Neuronal stem cell (in vitro differentiated cells): ENCODE measurements at places on chromosomes 1 and 21.

- H3K27ac ChIP-seq: no peak overlapping the region
- H3K36me3 ChIP-seq: no peaks in the 10 kb centered on the region
- H3K4me1 ChIP-seq: peaks cover 21% of the 10 kb centered on the region
- H3K4me3 ChIP-seq: no peak overlapping the region
- DNase-seq: no peak
These were observed 54.8 kb downstream of the CASZ1 start for GRCh38 chr1:10741696-10742095.

- H3K27ac ChIP-seq: no peak overlapping the region
- H3K27me3 ChIP-seq: no peaks in the 10 kb centered on the region
- H3K4me3 ChIP-seq: no peak overlapping the region
- no peak for DNase-seq
- peaks cover 49% of the 10 kb centered on the region for H3K36me3 ChIP-seq
These were observed 114.9 kb downstream of the VPS13D start for GRCh38 chr1:12344596-12345349.

DNA sequence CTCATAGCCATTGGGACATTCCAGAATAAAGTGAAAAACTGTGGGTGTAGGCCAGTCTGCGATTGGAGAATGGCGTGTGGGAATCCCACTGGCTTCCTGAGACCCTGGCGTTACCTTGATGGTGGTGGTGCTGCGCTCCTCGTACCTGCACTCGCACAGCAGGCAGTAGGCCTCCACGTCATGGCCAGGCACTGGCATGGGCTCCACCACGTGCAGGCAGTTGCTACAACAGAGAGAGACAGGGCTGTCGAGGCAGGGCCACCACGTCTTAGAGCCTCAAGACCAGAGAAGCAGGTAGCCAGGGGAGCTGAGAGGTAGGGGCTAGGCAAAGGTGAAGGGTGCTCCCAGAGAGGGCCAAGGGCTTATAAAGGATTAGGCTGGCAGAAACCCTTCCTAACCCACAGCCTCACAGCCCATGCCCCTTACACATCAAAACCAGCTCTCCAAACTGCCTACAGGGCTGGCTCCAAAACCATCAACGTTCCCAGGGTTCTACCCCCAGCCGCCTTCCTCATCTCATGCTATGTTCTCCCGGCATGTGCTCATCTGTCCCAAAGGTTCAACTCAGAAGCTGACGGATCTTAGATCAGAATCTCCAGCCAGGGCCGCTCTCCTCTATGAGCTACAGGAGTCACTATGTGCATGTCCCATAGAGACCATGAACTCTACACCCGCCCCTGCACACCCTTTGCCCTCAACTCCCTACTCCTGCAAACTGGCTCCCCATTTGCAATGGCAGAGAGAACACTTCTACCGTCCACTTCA, 7.5 kb downstream of the TMEM9 start:
- no peak overlapping the region for H3K4me3 ChIP-seq
- H3K27me3 ChIP-seq: no peaks in the 10 kb centered on the region
- no peak overlapping the region for H3K27ac ChIP-seq
- no peak for DNase-seq

DNA sequence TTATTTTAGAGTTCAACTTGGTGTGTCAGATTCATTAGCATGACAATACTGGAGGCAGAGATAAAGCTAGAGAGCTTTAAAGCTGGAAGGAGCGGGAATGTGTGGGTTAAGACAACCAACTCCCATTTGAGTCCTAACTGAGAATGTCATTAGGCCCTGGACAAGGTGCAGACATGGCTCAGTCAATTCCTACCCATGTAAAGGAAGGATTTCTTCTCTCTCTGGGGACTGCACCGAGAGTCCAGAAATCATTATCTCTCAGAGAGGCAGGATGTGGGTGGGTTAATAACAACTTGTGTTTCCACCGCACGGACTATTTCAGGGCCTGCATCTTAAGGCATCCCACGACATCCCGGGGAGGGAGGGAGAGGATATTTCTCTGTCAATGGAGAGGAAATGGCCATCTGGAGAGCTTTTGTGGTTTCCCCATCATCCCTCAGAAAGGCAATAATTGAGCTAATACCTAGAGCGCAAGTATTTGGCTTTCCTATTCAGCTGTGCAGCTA, 46.7 kb upstream of the SARS1 start:
- peak overlapping the region; percentile 11 for H3K4me3 ChIP-seq
- no peaks in the 10 kb centered on the region for H3K27me3 ChIP-seq
- DNase-seq: peak; percentile 9
- H3K36me3 ChIP-seq: no peaks in the 10 kb centered on the region
- peaks cover 6% of the 10 kb centered on the region for H3K4me1 ChIP-seq

GRCh38 chr1:221742555-221743415, 896 bp upstream of the DUSP10 start:
- peak overlapping the region; percentile 49 for H3K27ac ChIP-seq
- no peaks in the 10 kb centered on the region for H3K27me3 ChIP-seq
- no peaks in the 10 kb centered on the region for H3K36me3 ChIP-seq
- peaks cover 9% of the 10 kb centered on the region for H3K4me1 ChIP-seq
- DNase-seq: peak; percentile 78

DNA sequence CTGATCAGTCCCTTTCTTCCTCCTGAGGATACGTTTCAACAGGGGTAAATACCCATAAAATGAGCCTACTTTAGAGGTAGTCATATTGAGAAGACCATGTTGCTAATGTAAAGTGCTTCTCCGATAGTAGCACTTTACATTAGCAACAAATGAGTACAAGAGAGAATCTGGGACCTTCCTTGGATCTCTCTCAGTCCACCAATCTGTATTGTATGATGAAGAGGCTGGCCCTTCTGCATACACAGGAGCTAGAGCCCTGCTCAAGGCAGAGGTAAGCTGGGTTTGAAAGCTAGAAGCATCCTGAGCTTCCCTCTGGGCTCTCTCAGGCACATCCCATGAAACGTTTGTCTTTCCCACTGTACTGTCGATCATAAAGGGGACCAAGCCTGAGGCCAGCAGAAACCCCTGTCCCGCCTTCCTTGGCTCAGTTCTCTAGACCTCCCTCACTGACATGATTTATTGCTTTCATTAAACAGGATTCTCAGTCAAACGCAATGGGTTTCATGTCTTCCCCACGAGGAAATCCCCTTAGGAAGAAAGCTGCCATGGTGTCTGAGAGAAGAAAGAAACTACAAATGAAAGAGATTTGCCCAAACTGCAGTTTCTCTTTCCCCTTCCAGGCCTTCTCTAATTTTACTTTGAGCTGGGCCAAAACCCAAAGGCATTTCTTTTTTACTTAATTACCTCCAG, 62.8 kb upstream of the BCAR3 start:
- DNase-seq: no peak
- no peaks in the 10 kb centered on the region for H3K36me3 ChIP-seq
- H3K4me3 ChIP-seq: no peak overlapping the region
- H3K4me1 ChIP-seq: peaks cover 12% of the 10 kb centered on the region

GRCh38 chr1:156465747-156466365, 34.7 kb downstream of the MEF2D start:
- H3K27me3 ChIP-seq: no peaks in the 10 kb centered on the region
- H3K4me3 ChIP-seq: no peak overlapping the region
- H3K27ac ChIP-seq: no peak overlapping the region
- peaks cover 6% of the 10 kb centered on the region for H3K36me3 ChIP-seq
- H3K4me1 ChIP-seq: no peaks in the 10 kb centered on the region

DNA sequence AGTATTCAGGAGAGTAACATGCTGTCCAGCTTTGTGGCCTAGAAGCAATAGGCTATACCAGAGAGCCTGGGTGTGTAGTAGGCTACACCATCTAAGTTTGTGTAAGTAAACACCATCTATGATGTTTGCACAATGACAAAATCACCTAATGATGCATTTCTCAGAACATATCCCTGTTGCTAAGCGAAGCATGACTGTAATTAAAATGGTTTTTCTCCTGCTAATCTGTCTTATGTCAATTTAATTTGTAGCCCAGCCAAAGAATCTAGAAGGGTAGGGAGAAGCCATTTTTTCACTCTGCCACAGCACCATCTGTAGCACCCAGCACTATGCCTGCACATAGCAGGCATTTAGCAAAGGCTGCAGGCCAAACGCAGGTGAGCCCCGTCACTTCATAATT, 2.0 kb upstream of the TTC24 start:
- H3K36me3 ChIP-seq: no peaks in the 10 kb centered on the region
- H3K27ac ChIP-seq: no peak overlapping the region
- H3K4me1 ChIP-seq: no peaks in the 10 kb centered on the region
- H3K27me3 ChIP-seq: no peaks in the 10 kb centered on the region
- no peak for DNase-seq

- no peak overlapping the region for H3K4me3 ChIP-seq
- no peak overlapping the region for H3K27ac ChIP-seq
- H3K4me1 ChIP-seq: no peaks in the 10 kb centered on the region
- H3K36me3 ChIP-seq: no peaks in the 10 kb centered on the region
These were observed 453.7 kb downstream of the TTLL7 start for GRCh38 chr1:83545066-83545862.

- no peak overlapping the region for H3K4me3 ChIP-seq
- no peak overlapping the region for H3K27ac ChIP-seq
- H3K36me3 ChIP-seq: no peaks in the 10 kb centered on the region
- no peaks in the 10 kb centered on the region for H3K27me3 ChIP-seq
- DNase-seq: no peak
These were observed 82.8 kb downstream of the TNFSF18 start for GRCh38 chr1:172967936-172968335.

- DNase-seq: no peak
- peaks cover 8% of the 10 kb centered on the region for H3K36me3 ChIP-seq
- H3K27me3 ChIP-seq: no peaks in the 10 kb centered on the region
- peaks cover 2% of the 10 kb centered on the region for H3K4me1 ChIP-seq
- no peak overlapping the region for H3K27ac ChIP-seq
These were observed 491.1 kb downstream of the KIF26B start for GRCh38 chr1:245645894-245646293.

DNA sequence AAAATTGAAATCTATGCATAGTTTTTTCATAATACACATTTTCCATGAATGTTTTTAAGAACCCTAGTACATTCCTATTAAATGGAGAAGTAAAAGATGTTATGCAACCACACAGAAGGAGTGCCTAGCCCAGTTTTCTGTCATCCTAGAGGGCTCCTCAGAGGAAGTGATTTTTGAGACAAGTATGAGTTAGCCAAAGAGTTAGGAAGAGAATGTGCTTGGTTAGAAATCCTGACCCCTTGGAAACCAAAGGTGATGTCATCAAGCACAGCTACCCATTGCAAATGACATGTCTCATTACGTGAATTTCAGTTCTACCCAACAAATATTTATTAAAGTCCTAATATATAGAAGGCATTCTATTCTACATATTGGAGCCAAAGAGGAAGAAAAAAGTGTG, 88.9 kb upstream of the TNFSF4 start:
- no peak overlapping the region for H3K27ac ChIP-seq
- H3K27me3 ChIP-seq: no peaks in the 10 kb centered on the region
- no peaks in the 10 kb centered on the region for H3K36me3 ChIP-seq
- no peak for DNase-seq
- H3K4me1 ChIP-seq: peaks cover 7% of the 10 kb centered on the region

DNA sequence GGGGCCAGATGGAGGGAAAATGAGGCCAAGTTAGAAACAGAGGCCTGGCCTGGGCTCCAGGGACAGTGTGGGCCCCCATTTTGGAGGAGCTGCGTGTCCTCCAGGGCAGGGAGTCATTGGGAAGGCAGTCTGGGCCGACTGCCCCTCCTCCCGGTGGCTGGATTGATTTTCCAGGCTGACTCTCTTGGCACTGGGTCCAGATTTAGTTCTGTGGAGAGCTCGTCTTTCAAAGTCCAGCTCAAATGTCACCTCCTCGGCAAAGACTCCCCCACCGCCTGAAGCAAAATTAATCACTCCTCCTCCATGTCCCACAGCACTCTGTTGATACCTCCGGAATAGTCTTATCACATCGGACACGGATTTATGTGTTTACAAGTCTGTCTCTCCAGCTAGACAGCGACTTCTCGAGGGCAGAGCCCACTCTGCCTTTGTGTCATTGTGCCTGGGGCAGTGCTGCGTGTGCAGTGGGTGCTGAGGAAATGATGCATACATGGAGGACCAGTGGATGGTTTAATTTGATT, 175.1 kb downstream of the CAMTA1 start:
- H3K36me3 ChIP-seq: no peaks in the 10 kb centered on the region
- no peak overlapping the region for H3K27ac ChIP-seq
- peaks cover 5% of the 10 kb centered on the region for H3K27me3 ChIP-seq
- DNase-seq: no peak

DNA sequence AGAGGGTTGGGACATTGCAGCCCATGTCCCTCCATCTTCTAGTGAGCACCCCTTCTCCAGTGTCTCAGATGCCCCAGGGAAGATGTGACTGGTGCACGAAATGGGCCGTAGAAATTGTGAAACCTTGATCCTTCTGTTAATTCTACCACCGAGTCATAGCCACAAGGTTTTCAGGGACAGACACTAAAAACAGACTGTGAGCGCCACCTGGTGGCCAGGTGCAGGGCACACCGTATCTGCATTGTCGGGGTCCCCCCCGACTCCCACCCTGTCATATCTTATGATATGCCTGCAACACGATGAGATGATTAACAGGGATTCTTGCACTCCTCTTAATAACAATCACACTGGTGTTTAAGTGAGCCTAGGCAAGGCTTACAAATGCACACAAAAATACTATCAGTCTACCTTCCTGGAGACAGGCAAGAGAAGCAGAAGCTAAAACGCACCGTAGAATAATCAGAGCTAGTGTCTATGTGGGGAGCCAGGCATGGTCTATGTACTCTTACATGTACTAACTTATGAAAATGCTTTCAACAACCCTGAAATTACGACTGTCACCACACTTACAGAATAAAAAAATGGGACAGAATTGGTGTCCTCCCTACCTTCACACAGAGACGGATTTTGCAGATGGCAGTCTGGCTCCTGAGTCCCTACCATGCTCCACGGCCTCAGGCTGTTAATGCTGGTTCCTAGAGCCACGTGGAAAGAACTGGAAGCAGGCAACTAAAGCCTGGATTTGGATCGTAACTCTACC, 57.9 kb downstream of the FHAD1 start:
- H3K27me3 ChIP-seq: no peaks in the 10 kb centered on the region
- H3K27ac ChIP-seq: no peak overlapping the region
- peak; percentile 63 for DNase-seq
- peaks cover under 1% of the 10 kb centered on the region for H3K4me1 ChIP-seq
- H3K4me3 ChIP-seq: peak overlapping the region; percentile 42

GRCh38 chr21:38493549-38494250, 4.6 kb downstream of the ERG start:
- no peaks in the 10 kb centered on the region for H3K36me3 ChIP-seq
- no peaks in the 10 kb centered on the region for H3K27me3 ChIP-seq
- no peak for DNase-seq
- H3K27ac ChIP-seq: no peak overlapping the region
